ENCODE measurements at places on chromosomes 11 and 22. TPM values are rescaled to one million over a fixed set of nuclear protein-coding genes. Genes with fewer than 3 reads are reported as not detected.

GPHA2 gene
- not detected for polyA plus RNA-seq

RIMBP3C gene
- 0.05 TPM for polyA plus RNA-seq

OR51B2 gene
- polyA plus RNA-seq, result not detected

GRCh38 chr11:2424811-2425495, 19.4 kb downstream of the TRPM5 start:
- DNase-seq, result no peak
- no peaks in the 10 kb centered on the region for H3K4me1 ChIP-seq
- peaks cover 11% of the 10 kb centered on the region for H3K27me3 ChIP-seq

DNA sequence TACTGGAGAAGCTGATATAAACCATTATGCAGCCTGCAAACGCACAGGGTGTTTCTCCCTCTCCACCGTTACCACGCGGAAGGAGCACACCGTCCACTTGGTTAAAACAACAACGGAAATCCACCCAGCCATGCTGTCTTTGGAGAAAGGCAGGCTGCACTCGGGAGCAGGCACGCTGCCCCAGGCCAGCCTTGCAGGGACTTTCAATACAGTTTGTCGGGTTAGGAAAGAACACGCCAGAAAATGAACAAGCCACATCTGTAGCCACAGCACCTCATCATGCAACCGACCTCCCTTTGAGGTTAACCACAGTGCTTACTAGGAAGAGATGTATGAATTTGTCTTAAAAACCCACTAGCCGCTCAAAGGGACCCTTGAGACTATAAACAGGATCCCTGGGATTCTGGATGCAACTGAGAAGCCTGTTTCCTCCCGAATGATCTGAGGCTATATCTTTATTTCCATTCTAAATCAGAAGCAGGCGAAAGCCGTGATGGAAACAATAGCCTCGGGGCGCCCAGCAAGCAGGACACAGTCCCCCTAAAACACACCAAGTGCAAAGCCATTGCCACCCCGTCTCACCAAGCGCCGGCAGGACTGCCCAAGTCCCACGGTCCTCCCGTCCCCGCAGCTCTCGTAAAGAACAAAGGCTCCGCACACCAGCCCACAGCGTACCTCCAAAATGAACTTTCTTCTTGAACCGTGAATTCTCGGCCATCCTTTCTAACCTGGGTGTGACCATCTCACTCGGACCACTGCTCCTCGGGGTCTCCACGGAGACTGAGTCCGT, 318.9 kb downstream of the CTTN start:
- H3K27ac ChIP-seq, result no peak overlapping the region
- no peaks in the 10 kb centered on the region for H3K4me1 ChIP-seq
- peaks cover 2% of the 10 kb centered on the region for H3K27me3 ChIP-seq
- no peaks in the 10 kb centered on the region for H3K36me3 ChIP-seq

DNA sequence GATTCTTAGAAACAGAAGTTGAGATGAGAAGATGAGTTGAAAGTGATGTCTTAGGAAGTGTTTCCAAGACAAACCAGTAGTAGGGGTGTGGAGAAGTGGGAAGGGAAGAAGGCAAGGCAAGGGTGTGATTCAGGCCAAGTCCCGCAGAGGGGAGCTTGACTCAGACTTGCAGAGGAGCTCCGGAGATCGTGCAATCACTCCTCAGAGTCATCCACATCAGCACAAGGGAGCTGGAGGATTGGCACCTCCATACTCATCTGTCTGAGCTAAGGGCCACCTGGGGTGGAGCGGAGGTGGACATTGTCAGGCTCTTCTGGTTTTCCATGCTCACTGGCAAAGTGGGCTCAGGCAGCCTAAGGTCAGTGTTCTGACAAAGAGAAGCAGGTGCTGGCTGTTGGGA, 44.4 kb downstream of the CHRDL2 start:
- H3K27ac ChIP-seq, result no peak overlapping the region
- H3K27me3 ChIP-seq, result no peaks in the 10 kb centered on the region
- H3K36me3 ChIP-seq, result no peaks in the 10 kb centered on the region
- peaks cover 25% of the 10 kb centered on the region for H3K4me1 ChIP-seq

GRAMD1B gene
- 7.1 TPM for polyA plus RNA-seq

- no peak for DNase-seq
- H3K4me1 ChIP-seq, result peaks cover 36% of the 10 kb centered on the region
- H3K4me3 ChIP-seq, result no peak overlapping the region
- H3K27me3 ChIP-seq, result no peaks in the 10 kb centered on the region
- peaks cover 9% of the 10 kb centered on the region for H3K36me3 ChIP-seq
Measured at GRCh38 chr11:76657187-76658170, 13.1 kb downstream of the LRRC32 start.

DNA sequence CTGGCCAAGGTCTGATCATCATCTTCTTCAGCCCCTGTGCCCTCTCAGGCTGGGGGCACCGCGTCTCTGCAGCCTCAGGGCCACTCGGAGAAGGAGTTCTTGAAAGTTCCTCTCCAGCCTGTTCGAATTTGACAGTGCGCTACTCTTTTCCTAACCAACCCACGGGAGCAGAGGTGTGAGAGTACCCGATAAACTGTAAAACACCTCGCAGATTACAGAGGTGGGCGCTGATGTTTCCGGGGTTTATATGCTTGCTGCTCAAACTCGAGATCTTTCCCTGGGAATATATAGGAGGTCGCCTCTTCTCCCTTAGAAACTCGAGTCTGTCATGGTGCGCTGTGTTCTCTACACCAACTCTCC, 515 bp downstream of the CTR9 start:
- peak overlapping the region; percentile 87 for H3K4me3 ChIP-seq
- H3K27ac ChIP-seq, result peak overlapping the region; percentile 75
- no peaks in the 10 kb centered on the region for H3K27me3 ChIP-seq
- no peaks in the 10 kb centered on the region for H3K4me1 ChIP-seq

MYOD1 gene
- polyA plus RNA-seq, result not detected

Data from IMR-90 (cell line).